Activated CD4-positive, alpha-beta T cell treated with anti-CD3 and anti-CD28 coated beads for 48 hours (primary cell): ENCODE measurements at places on chromosomes 3 and 15.

GRCh38 chr3:135348690-135349089, 553.6 kb downstream of the EPHB1 start:
- no peak for DNase-seq

DNA sequence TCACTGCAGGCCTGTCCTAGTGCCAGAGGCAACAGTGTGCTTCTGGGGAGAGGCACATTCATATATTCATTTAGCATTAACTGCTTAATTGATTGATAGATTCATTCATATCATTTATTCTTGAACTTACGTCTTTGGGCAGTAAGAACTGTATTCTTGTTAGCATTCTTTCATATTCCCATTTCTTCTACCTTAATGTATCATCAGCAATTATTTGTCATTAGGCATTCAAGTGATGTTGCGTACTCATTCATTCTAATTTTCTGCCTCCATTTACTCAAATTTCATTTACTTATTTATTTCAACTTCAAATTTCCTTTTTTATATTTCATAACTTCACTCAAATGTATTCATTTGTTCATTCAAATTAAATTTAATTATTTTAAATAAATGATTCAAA, 31.5 kb upstream of the CCR4 start:
- no peak for DNase-seq

DNA sequence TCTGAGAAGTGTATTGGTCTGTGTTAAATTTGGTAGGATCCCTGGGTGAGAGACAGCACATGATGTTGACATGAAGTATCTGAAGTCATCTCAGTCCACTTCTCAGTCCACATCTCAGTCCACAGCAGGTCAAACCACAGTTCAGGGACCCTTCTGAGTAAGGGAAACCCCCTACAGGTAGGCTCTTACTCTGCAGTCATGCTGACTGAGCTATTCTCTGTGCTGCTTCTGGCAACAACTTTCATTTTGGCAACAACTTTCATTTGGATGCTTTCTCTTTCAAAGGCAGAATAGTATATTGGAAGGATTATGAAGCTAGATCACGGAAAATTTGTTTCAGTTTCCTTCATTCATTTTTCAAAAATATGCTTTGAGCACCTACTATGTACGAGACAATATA, 178.2 kb upstream of the GOLIM4 start:
- DNase-seq: no peak

GRCh38 chr15:42184296-42184695, 23.8 kb downstream of the VPS39 start:
- DNase-seq: no peak

- DNase-seq: no peak
These were observed 70.0 kb upstream of the SKOR1 start for GRCh38 chr15:67755264-67755663.

DNA sequence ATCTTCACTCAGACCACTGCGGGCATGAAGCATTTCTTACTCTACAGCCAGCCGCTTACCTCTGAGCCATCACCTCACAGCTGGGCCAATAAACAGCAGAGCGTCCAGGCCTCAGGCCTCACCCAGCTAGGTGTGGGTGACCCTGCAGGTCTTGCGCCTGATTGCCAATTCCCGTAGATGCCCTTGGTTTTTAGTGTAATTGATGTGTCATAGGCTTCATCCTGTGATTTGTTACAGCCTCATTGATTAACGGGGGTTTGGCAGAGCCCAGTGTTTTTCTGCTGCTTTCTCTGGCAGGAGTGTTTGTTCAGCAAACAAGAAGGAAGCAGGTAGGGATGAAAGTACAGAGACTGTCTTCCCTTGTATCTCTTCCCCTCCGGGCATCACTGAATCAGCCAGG, 49.6 kb upstream of the BNIP2 start:
- no peak for DNase-seq

- no peak for DNase-seq
These were observed 28.9 kb downstream of the TKT start for GRCh38 chr3:53226841-53227407.

DNA sequence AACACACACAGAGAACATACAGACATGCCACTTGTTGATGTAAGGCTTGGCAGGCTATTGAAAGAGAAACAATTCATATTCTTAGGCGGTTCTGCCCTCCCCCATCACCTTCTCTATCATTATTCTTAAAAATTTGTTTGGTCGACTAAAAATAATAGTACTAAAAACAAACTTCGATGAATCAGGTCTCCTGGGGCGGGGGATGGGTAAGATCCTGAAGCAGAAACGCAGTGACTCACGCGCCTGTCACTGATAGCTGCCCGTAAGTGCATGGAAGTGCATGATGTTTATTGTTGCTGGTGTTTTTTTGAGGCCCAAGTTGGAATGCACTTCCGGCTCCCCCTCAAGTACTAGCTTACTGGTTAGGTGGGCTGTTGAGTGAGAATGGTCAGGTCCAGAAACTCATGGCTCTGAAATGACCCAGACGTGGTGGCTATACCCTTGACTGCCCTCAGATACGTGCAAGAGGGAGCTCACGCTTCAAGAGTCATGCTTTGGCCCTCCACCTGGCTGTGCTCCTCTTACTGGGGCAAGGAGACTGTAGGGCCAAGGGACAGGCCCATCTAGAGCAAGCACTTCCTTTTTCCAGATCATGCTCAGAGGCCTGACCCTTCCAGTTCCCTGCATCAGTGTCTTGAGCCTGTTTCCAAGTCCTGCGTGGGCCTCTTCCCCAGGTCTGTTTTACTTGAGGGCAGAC, 10.9 kb downstream of the SMAD3 start:
- peak; percentile 84 for DNase-seq

- DNase-seq: peak; percentile 55
These were observed 4.9 kb downstream of the MESP2 start for GRCh38 chr15:89781055-89781454.

GRCh38 chr15:67792250-67792942, 32.9 kb upstream of the SKOR1 start:
- DNase-seq: no peak

DNA sequence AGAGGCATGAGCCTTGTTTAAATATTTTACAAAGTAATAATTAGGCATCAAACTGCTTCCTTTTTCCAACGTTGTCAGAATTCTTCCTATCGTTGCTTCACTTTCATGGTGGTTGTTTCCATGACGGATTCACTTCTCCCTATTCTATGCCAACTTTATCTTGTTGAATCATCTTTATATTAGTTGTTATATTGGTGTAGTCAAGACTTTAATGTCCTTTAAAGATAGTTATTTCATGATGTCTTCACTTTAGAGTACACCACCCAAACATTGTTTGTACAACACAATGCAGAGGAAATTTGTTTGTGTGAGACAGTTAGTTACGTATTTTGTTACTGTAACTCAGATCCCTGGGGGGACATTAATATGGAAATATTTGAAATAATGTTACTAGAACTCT, 61.9 kb downstream of the CRYBG3 start:
- no peak for DNase-seq

- DNase-seq: no peak
These were observed 25.0 kb upstream of the CYP11A1 start for GRCh38 chr15:74392451-74392830.

- DNase-seq: no peak
These were observed 114.7 kb upstream of the BHLHE40 start for GRCh38 chr3:4864503-4864902.

GRCh38 chr15:80587816-80588456, 107.2 kb upstream of the ABHD17C start:
- no peak for DNase-seq

GRCh38 chr3:56980798-56981390, 79.6 kb upstream of the SPATA12 start:
- peak; percentile 79 for DNase-seq

- no peak for DNase-seq
These were observed 185.5 kb downstream of the MCTP2 start for GRCh38 chr15:94416820-94417219.

- DNase-seq: no peak
These were observed 4.2 kb upstream of the WNT5A start for GRCh38 chr3:55491296-55491816.

- DNase-seq: no peak
These were observed 61.4 kb downstream of the GOLIM4 start for GRCh38 chr3:168034152-168034928.

DNA sequence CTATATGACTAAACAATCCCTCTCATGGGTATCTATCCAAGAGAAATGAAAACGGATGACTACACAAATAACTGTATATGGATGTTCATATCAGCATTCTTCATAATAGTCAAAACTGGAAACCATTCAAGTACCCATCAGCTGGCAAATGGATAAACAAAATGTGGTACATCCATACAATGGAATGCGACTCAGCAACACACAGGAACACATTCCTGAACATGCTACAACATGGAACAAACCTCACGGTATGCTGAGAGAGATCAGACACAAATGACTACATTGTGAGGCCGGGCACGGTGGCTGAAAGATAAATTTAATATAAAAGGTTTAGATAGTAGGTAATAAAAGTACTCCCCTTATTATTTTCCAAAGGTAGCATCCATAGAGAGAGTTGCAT, 42.6 kb downstream of the CCR4 start:
- no peak for DNase-seq

DNA sequence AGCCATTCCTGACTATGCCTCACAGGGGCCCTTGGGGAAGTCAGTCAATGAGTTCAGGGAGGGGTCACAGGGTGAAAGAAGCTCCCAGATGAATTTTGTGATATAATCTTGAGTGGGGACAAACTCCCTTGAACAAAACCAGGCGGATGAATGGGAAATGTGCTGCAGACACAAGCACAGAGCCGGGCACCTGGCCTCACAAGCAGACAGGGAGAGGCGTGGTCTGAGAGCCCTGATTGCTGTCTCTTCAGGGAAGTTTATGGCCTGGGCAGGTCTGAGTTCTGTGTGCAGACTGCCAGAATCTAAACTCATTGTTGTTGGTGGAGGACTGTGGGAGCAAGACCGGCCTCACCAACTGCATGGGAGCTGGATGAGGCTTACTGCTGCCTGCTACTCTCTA, 591.8 kb downstream of the EPHA3 start:
- DNase-seq: no peak

DNA sequence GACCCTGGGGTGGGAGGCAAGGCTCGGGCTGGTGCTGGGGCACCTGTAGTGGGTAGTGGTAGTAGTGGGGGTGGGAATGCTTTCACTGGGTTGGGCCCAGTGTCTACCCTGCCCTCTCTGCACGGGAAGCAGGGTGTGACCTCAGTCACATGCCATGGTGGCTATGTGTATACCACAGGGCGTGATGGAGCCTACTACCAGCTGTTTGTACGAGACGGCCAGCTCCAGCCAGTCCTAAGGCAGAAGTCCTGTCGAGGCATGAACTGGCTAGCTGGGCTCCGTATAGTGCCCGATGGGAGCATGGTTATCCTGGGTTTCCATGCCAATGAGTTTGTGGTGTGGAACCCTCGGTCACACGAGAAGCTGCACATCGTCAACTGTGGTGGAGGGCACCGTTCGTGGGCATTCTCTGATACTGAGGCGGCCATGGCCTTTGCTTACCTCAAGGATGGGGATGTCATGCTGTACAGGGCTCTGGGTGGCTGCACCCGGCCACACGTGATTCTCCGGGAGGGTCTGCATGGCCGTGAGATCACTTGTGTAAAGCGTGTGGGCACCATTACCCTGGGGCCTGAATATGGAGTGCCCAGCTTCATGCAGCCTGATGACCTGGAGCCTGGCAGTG, 5.2 kb downstream of the DALRD3 start:
- no peak for DNase-seq

DNA sequence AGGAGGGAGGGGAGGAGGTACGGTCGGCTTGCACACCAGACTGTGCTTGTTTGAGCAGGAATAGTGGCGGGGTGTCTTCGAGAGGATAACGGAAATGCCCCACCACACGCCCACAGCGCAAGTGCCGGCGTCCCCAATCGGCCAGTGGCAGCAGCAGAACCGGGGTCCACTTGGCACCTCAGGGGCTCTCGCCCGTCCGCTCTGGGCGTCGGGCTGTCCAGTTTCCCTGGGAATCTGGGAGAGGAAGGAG, 53.7 kb downstream of the CCDC54 start:
- DNase-seq: peak; percentile 44
